ENCODE measurements at places on chromosomes 5 and 9.

DNA sequence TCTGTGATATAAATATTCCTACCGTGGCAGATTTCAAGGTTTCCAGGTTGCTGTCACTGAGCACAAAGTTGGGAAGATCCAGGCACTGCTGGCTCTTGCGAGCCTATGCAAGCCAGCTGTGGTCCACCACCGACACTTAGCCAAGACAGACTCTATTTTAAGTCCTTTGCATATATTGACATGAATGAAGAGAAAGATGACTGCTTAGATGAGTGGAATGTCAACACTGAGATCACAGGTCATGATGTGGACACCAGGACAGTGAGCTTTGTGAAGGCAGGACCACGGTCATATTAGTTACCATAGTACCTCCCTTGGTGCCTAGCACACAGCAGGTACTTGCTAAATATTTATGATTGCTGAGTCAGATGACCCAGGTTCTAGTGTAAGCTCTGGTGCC lies 217.0 kb downstream of the PAPPA start:
- DNase-seq: no peak

- DNase-seq: no peak
Observed at GRCh38 chr9:131117121-131117761, 8.1 kb upstream of the NUP214 start.

GRCh38 chr5:126736141-126736540 lies 40.8 kb upstream of the LMNB1 start:
- no peak for DNase-seq

GRCh38 chr5:76590027-76590426 lies 33.2 kb downstream of the F2RL2 start:
- no peak for DNase-seq

DNA sequence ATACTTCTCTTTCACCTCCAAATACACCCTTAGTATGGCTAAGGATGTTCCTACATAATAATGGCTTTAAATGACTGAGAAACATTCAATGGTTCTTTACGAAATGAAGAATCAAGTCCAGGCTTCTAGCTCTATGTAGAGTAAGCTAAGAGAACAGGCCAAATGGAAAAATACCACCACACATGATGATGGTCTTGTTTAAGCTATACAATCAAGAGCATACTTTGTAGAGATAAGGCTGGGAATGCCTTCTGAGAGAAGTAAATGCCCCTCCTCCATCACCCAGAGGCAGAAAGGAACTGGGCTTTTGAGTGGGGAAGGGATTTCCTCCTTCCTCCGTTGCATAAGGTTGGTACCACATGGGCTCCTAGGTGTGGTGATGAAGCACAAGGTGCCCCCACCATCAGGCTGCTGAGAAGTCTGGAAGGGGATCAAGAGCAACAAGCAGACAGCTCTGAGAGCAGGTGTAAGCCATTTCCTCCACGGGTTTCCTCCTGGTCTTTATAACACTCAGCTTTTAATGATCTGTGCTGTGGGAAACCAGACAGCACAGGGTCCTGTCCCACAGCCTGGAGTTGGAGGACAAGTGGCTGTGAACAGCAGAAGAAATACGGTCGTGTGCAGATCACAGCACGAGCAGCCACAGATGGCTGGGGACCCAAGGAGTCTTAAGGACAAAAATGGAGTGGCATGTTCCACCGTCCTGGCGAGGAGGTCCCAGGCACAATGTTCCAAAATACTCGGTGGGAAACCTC lies 396.9 kb downstream of the CTNND2 start:
- DNase-seq: no peak

DNA sequence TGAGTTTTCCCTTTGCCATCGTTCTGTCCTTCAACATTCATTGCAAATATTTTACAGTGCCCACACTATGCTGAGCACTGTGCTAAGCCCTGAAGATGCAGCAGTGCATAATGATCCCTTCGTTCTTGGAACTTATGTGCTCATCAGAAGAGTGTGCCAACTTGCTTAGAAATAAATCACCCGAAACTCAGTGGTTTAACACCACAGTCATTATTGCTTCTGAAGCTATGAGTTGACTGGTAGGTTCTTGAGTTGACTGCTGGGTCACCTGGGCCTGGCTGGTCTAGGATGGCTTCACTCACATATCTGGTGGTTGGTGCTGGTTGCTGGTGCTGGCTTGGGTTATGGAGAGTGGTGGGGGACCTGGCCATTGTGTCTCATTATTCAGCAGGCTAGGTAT lies 20.9 kb downstream of the PCSK5 start:
- DNase-seq: no peak

DNA sequence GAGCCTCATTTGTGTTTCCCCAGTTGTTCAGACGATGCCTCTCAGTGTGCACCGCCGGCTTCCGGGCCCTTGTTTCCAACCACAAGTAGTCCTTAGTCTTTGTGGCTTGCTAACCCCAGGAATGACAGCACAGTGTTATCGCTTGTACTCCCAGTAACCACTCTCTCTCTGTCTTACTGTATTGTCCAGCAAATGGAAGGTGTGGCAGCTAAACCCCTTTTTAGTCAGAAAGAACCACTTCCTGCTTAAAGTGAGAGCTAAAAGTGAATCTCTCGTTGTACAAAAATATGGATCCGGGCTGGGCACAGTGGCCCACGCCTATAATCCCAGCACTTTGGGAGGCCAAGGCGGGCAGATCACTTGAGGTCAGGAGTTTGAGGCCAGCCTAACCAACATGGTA lies 61.3 kb downstream of the ENC1 start:
- DNase-seq: peak; percentile 75

- DNase-seq: peak; percentile 21
Observed at GRCh38 chr5:66848749-66849641, 252.8 kb downstream of the MAST4 start.

GRCh38 chr5:110807169-110807568 lies 68.4 kb downstream of the SLC25A46 start:
- no peak for DNase-seq

GRCh38 chr5:149470942-149471341 lies 80.3 kb downstream of the CSNK1A1 start:
- no peak for DNase-seq

- peak; percentile 85 for DNase-seq
Observed at GRCh38 chr5:57841676-57842363, 359.2 kb upstream of the ACTBL2 start.

DNA sequence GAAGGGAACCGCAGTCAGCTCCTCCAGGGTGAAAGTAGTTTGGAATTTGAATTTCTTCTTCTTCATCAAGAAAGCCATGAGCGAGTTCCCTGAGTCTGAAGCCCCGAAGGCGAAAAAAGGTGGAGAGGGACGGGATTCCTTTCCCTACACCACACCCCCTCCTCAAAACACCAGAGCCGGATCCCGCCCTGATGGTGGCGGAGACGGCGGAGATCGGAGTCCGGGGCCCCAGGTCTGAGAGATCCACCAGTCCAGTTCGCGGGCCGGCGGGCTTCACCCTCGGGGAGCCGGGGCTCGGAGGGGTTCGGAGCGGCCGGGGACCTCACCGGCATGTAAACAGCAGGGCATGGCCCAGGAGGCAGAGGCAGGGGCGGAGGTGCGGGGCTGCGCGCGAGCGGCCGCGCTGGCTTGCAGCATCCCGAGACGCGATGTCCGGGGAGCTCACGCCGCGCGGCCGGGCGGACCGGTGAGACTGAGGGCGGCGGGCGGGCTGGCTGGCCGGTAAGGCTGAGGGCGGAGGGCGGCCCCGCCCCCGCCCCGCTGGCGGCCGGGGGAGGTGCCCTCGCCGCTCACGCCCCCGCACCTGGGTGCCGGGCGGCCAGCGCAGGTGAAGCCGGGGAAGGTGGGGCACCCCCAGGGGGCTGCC lies 606 bp downstream of the EEIG1 start:
- DNase-seq: no peak

- DNase-seq: peak; percentile 63
Observed at GRCh38 chr9:2087500-2088313, 72.6 kb downstream of the SMARCA2 start.

DNA sequence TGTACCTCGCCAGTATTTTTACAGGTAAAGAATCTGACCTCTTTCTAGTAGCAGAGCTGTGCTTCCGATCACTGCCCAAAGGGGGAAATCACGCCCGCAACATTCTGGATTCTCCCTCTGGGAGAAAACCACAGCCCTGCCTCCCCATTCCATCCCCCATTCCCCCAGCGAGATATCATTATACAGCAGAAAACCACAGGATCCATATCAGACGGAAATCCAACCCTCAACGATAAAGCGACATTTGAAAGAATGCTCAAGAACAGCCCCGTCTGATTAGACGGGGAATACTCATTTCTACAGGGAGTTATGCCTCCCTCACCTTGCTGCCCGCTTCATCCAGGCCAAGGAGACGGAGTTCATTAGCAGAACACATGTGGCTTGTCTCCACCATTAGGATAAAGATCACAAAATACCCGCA lies 172.8 kb downstream of the COL23A1 start:
- DNase-seq: no peak

- DNase-seq: peak; percentile 31
Observed at GRCh38 chr5:58498340-58498942, 7.2 kb downstream of the GAPT start.

DNA sequence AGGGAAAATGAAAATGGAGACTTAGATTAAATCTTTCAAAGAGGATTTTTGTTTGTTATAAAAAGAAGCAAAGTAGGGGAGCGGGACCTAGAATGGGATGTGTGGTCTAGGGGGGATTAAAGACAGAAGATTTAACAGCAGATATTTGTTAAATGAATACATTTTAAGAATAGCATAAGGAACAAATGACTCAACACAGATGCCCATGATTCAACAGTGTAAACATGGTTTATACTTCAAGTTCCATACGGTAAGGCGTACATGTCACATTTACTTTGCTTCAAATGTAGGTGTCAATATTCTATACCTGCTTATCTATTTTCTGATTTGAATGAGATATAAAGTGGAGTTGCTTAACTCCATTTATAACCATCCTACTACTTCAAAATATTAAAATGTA lies 1.5 kb downstream of the TICAM2 start:
- peak; percentile 45 for DNase-seq

DNA sequence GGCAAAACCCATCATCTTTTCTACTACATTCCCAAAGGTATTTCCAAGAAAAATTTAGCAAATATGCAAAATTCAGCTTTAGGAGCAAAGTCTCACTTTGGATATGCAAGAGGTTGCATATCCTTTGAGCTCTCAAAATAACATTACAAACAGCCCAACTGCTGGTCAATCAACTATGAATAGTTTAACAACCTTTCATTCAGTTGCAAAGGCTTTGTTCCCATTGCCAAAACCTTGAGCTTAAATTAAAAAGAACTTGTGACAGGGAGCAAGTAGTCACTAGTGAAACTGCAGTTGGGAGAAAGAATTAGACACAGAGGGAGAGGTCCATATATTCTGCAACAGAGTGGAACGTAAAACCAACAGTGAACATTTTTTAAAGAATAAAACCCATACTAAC lies 8.8 kb downstream of the ZNF608 start:
- DNase-seq: no peak

DNA sequence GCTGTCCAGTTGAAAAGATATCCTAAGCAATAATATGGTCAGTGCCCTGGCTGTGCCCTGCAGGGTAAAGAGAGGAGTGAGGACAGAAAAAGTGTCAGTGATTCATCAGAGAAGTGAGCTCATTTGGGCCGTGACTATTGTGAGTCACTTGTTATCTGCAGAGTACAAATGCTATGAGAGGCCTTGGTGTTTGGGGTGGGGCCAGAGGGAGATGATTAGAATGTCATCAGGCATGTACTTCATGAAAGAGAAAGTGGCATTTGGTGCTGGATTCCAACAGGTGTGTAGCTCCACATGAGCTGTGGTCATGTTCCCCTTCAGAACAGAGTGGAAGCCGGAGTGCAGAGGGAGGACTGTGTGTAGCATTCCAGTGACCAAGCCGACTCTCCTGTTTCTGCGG lies 174.1 kb downstream of the KDM4C start:
- peak; percentile 93 for DNase-seq

GRCh38 chr5:10607023-10607665 lies 43.3 kb downstream of the ANKRD33B start:
- DNase-seq: peak; percentile 46

DNA sequence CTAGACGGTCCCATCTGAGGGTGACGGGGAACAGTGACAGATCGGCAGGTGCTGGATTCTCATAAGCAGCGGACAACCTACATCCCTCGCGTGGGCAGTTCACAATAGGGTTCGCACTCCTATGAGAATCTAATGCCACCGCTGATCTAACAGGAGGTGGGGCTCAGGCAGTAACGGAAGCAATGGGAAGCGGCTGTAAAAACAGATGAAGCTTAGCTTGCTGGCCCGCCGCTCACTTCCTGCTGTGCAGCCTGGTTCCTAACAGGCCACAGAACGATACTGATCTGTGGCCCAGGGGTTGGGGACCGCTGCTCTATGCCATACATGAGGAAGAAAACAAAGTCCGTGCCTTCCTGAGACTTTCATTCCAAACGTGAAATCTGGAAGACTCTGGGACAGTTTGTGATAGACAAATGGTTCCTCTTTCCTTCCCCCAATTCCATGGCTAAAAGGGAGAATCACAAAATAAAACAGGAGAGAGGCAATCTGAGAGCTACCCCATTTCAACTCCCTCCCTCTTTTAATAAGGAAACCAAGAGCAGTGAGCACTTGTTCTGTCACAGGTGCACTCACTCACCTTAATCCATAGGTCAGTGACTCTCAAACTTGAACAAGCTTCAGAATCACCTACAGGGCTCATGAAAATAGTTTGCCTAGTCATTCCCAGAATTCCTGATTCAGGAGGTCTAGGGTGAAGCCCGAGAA lies 12.1 kb downstream of the PDCL start:
- DNase-seq: no peak

- DNase-seq: no peak
Observed at GRCh38 chr5:88691230-88691582, 191.8 kb downstream of the MEF2C start.

- DNase-seq: peak; percentile 28
Observed at GRCh38 chr9:22210262-22210661, 201.2 kb upstream of the CDKN2B start.

GRCh38 chr5:4544049-4544670 lies 596.0 kb upstream of the ADAMTS16 start:
- DNase-seq: no peak

DNA sequence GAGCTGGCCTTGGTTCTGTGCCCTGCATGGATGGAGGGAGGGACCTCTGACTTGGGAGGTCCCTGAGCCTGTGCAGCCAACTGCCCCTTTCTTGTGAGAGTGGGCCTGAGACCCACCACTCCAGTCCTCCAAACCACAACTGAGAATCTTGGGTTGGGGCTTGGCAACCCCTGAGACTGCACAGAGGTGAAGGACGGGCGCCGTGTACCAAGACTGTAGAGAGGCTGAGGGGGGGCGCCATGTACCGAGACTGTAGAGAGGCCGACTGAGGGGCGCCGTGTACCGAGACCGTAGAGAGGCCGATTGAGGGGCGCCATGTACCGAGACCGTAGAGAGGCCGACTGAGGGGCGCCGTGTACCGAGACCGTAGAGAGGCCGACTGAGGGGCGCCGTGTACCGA lies 59.3 kb upstream of the CACNA1B start:
- no peak for DNase-seq

DNA sequence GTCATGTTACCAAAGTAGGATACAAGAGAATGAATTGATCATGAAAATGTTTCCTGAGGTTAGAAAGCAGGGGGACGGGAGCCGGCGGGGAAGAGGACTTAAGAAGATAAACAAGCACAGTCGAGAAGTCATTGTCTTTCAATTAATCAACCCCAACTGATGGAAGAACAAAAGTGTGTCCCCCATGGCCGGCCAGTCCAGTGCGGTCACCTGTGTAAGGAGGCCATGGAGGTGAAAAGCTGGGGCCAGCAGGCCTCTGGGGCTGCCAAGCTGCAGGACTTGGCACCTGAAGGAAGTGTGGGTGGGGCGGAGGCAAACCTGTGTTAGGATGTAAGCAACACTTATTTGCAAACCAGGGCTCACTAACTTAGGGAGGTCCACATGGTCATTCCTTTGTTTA lies 223.3 kb upstream of the TBCA start:
- no peak for DNase-seq

Measured in amniotic epithelial cell (primary cell).